ENCODE measurements at places on chromosomes 11 and 22.

GRCh38 chr11:11985016-11985715 is 23.3 kb downstream of the DKK3 start:
- DNase-seq = peak; percentile 69

DNA sequence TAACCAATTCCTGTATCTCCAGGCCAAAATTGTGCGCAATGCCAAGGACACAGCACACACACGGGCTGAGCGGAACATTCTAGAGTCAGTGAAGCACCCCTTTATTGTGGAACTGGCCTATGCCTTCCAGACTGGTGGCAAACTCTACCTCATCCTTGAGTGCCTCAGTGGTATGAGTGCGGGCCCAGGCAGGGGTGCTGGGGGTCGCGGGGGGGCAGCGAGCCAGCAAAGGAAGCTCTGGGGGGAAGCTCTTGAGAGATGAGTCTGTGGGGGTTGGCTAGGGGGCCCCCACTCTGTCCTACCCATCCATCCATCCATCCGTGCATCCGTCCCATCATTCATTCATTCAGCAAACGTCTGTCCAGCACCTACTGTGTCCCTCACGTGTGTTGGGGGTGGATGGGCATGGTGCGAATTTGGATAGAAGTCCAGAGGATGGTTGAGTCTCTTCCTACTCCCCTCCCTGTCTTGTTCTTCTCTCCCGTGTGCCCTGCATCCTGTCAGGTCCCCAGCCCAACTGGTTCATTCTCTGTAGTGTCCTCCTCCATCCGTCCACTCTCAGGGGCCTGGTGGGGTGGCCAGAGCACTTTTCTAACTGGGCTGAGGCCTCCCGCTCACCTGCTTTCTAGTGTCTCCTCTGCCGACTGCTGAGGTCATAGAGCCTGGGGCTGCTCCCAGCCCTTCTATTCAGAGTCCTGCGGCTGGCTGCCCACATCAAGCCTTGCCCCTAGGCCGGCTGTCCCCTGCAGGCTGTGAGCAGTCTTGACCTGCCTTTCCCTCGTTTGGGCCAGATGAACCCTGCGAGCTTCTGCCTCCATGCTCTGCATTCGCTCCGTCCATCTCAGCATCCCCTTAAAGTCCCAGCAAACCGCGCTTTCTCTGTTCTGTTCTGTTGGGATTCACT is 3.3 kb downstream of the RPS6KB2 start:
- DNase-seq = no peak

DNA sequence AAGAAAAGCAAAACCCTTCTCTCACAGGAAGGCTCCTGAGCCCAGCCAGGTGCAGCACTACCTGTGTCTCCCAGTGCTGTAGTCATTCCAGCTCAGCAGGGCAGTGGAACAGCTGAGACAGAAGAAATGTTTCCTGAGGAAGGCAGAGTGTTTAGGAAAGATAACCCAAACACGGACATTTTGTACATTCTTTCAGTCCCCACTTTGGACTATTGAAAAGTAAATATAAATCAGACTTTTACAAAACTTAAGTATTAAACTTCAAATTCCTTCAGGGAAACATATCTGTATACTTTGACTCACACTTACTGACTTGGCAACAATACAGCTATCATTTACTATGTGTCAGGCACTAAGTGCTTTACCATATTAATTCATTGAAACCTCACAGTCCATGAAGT is 40.4 kb downstream of the RRAS2 start:
- no peak for DNase-seq

- DNase-seq = no peak
Observed at GRCh38 chr11:66973956-66974580, 1.0 kb upstream of the C11orf86 start.

DNA sequence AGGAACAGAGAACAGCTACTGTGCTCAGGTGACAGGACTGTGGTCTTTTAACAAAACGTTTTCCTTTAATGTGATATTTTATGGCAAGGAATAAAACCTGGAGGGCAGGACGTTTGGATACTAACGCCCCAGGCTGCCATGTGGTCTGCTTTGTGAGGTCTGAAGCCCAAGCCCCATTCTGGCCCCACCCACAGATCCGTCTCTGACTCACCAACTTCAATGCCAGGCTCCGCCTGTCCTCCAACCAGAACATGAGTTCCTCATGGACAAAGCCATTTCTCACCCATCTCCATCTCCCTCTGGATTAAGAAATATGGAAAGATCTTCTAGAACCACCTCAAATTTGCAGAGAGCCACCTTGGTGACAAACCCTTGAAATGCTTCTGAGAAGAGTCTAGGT is 148.8 kb downstream of the CRYBB2 start:
- DNase-seq = peak; percentile 75

- DNase-seq = no peak
Observed at GRCh38 chr11:67584205-67584880, 731 bp downstream of the GSTP1 start.

GRCh38 chr11:70650075-70650909 is 252.0 kb downstream of the CTTN start:
- peak; percentile 42 for DNase-seq

- no peak for DNase-seq
Observed at GRCh38 chr11:45655012-45655283, 10.5 kb downstream of the CHST1 start.

- DNase-seq = no peak
Observed at GRCh38 chr11:4610258-4610935, 2.4 kb upstream of the TRIM68 start.

DNA sequence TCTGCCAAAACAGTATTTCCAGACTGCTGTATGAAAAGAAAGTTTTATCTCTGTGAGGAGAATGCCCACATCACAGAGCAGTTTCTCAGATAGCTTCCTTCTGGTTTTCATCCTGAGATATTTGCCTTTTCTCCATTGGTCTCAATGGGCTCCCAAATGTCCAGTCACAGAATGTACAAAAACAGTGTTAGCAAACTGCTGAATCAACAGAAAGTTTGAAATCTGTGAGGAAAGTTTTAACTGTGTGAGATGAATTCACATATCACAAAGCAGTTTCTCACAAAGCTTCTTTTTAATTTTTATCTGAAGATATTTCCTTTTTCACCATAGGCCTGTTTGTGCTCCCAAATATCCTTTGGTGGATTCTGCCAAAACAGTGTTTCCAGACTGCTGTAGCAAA is 207.2 kb upstream of the TRIM48 start:
- DNase-seq = no peak

GRCh38 chr11:111395081-111395480 is 16.0 kb upstream of the POU2AF1 start:
- no peak for DNase-seq

DNA sequence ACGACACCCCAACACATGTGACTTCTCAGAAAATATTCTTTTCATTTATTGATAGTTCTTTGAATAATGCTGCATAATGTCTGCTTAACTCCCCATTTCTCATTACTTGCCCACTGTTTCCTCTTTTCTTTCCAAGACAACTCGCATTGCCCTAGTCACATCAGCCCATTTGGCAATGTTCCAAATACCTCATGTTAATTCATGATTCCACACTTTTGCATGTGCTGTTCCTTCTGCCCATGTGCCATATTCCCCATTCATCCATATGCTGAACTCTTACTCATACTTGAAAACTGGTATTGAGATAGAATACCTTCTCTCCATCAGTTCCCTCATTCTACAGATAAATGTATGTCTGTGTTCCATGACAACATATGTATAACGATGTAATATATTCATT is 993.7 kb downstream of the OPCML start:
- no peak for DNase-seq

DNA sequence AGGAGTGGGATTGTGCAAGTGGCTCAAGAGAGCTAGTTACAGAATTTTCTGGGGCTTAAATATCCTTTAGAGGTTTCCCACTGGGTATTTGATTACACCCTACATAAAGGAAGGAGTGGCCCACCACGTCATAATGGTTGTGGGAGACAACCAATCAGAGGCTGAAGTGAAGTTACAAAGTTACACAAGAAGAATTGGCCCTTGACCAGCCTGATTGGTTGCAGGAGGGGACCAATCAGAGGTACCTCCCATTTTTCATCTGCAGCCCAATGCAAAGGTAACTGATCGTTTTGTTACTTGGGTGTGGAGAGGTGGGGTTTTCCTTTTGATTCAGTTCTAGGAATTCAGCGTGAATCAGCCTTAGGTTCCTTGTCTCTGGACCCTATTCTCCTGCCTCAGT is 430.5 kb upstream of the FAT3 start:
- no peak for DNase-seq

DNA sequence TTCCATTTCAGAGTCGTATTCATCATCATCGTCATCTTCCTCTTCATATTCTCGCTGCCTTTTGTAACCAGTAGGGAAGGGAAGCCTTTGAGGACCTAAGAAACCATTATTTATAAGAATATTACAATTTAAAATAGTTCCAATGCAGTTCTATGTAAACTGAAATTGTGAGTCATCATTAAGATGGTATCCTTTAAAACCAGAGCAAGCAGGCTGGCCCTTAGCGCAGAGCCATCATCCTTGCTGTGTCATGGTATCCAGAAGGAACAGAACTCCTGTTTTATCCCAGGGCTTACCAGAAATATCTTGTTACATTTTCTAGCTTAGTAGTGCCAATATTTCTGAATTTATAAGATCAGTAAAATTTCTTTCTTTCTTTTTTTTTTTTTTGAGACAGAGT is 12.8 kb downstream of the MISFA start:
- DNase-seq = no peak

DNA sequence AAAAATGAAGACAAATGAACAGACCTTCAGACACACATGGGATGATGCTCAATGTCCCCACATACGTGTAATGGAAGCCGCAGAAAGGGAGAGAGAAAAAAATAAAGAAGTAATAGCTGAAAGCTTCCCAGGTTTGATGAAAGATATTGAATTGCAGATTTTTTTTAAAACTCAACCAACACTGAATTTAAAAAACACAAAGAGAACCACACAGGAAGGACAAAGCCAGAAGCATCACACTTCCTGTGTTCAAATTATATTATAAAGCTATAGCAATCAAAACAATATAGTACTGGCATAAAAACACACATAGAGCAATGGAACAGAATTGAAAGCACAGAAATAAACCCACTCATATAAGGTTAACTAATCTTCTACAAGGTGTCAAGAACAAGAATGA is 26.5 kb downstream of the TMEM45B start:
- no peak for DNase-seq

DNA sequence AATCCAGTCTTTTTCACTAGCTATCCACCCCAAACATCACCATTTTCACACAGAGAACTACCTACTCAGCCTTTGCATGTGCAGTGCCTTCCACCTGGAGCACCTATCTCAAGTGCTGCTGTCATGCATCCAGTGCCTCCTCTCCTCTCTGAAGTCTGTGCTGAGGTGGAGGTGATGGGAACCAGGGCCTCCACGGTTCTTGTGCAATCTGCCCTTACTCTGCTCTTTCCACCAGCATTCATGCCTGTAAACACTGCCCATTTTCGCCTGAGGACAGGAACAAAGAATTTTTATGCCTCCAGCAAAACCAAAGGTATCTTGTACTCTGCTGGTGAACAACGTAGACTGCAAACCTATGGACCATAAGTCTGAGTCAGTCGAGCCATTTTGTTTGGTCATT is 27.0 kb downstream of the PITPNB start:
- DNase-seq = no peak

GRCh38 chr11:77299528-77299993 is 1.9 kb downstream of the GDPD4 start:
- DNase-seq = peak; percentile 95

DNA sequence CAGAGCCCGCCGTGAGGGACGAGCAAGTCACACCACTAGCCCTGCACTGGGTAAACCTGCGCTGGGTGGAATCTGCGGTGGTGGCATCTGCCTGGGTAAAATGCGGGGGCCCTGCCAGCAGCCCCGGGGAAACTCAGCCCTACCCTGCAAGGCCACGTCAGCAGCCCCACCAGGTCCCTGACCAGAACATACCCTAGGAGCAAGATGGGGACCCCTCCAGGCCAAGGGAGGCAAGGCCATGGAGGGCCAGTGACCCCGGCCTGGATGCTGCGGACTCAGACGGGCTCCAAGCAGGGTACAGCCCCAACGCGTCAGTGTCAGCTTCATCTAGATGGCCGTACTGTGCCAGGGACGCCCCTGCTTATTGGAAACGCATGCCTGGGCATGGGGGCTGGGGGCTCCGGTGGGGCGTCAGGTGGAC is 26.3 kb downstream of the TOLLIP start:
- DNase-seq = no peak

DNA sequence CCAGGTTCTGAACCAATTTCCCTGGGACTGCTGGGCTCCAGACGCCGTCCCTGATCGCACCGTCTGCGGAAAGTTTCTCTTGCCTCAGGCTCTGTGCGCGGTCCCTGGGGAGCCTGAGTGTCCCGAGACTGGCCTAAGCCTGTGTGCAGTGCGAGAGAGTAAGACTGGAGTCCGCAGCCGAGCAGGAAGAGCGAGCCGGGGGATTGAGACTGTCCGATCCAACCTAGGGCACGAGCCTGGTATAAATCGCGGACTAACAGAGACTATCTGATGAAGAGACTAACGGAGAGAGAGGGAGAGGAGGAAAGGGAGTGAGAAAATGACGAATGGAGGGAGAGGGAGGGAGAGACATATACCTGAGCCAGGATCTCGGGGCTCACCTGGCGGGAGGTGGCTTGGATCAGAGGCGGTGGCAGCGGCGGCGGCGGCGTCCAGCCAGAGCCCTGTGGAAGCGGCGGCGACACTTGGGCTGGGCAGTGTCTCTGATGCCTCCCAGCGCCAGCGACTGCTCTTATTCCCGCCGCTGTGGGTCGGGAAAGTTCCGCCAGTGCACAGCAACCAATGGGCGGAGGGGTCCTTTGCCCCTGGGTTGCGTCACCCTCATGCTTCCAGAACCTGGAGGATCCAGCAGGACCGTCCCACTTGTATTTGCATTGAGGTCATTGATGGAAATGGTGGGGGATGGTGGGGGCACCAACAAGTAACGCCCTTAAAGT is at the start of gene CALCA:
Gene CALCA (minus strand): TSS at position 487 of the 716 bp plus-strand sequence. CDS start 1,159 bp downstream, outside the sequence.
- no peak for DNase-seq

DNA sequence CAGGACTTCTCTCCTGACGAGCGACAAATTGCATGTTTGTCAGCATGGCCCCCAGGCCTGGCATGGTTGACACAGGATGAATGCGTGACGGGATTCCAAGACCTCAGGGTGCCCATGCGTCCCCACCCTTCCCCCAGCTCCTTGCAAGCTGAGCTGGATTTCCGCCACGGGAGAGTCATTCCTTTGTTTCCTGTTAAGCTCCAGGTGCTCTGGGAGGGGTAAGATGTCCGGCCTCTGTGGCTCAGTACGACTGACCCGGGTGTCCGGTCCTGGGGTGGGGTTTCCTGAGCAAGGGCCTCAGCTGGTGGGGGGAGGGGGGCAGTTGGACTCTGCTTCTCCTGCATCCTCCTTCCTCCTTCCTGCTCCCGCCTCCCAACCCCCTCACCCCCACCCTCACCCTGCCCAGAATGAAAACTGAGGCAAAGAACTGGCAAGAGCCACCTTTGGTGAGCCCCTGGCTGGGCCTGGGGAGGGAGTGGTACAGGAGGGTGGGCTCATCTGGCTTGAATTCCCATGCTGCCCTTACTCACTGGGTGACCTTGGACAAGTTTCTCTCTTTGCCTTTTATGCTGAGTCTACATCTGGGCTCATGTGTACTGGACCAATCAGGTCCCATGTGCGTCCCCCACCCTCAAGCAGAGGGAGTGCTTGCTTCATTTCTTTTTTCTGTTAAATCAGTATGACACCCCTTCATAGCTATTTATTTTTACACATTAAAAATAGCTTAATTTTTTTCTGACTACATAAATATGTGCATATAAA is 2.5 kb downstream of the CDC42EP2 start:
- DNase-seq = peak; percentile 96

Measured in HT1080 (cell line).